ENCODE measurements at places on chromosomes 11 and 22.

GRCh38 chr11:59272771-59273372 lies 60.1 kb upstream of the MPEG1 start:
- DNase-seq: no peak

- DNase-seq: no peak
These were observed 585.4 kb downstream of the NELL1 start for GRCh38 chr11:21254790-21255189.

GRCh38 chr11:76891285-76891684 lies 30.6 kb downstream of the ACER3 start:
- no peak for DNase-seq

DNA sequence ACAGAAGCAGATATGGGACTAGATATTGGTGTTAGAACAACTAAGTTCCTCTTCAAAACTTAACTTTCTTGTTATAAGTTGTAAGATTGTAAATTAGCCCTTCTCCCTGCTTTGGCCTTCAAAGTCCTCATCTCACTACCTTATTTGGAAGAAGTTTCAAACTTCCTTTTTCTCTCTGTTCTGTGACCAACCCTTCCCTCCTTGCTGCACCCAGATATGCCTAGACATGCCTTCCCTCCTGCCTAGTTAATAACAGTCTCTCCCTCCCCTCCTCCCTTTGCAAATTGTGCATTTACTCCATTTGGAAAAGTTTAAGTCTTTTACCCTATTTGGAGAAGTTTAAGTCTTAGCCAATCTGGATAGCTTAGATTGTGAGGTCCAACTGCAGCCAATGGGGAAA lies 4.9 kb downstream of the OR52K2 start:
- no peak for DNase-seq

DNA sequence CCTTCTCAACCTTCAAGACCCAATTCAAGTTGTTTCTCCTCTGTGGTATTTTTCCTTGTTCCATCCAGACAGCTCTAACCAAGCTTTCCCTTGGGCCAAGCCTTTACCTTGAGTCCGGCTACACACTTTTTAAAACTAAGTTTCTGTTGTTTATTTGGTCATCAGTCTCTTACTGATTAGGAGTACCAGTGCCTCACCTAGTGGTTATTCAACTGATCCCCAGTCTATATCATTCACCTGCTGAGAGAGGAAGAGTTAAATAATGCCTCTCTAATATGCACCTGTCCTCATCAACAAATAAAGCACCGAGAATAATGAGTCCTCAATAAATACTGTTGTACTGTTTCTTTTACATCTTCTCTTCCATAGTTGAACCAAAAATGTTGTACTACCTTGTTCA lies 160.8 kb downstream of the MSANTD4 start:
- DNase-seq: no peak

DNA sequence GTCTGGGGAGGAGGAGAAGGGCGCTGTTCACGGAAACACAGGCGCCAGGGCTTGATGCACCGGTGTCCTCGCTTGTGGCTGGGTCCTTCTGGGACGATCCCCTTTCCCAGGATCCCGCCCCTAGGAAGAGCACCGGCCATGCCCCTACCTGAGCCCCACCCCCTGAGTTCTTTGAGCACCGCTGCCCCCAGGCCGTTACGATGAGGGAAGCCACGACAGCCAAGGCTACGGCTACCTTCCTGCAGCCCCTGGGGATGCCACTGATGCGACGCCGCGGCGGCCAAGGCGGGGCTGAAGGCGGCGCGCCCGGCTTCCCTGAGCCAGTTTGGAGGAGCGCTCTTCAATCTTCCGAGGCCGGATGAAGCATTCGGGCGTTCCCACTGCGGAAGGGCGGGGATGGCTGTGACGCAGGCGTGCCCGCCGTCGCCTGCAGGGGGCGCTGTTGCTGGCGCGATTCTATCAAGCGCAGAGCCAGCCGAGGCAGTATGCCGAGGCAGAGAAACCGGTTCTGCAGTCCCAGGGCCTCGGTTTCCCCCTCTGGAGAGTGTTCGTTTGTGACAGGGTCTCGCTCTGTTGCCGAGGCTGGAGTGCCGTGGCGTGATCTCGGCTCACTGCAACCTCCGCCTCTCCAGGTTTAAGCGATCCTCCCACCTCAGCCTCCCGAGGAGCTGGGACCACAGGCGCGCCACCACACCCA lies 9.7 kb upstream of the NEFH start:
- peak; percentile 27 for DNase-seq

- no peak for DNase-seq
These were observed 73.2 kb upstream of the PRR5 start for GRCh38 chr22:44628835-44629234.

- DNase-seq: no peak
These were observed at the start of gene NOX4 for GRCh38 chr11:89490981-89491690. TSS of gene NOX4 (minus strand) at chr11:89491375. CDS start at chr11:89491246, 129 bp downstream.

DNA sequence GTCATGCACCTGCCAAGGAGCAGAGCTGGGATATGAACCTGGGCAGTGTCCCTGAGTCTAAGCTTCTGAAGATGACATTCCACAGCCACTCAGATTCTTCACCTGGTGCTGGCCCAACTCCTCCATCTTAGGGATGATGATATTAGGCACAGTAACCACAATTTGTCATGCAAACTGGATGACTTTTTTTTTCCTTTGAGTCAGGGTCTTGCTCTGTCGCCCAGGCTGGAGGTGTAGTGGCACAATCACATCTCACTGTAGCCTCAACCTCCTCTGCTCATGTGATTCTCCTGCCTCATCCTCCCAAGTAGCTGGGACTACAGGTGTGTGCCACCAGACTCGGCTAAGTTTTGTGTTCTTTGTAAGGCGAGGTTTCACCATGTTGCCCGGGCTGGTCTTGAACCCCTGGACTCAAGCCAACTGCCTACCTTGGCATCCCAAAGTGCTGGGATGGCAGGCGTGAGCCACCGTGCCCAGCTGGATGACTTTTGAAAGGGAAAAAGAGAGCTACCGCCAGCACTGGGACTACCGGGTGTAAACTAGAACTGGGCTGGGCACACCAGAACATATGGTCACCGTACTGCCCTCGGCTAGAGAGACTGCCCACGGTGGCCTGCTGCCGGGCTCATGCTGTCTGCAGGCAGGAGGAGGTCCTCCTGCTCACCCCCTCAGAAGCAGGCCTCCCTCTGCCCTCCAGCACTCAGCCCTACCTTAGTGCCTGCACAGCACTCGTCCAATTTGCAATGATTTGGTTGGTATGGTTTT lies 77.7 kb downstream of the NAT10 start:
- DNase-seq: no peak

DNA sequence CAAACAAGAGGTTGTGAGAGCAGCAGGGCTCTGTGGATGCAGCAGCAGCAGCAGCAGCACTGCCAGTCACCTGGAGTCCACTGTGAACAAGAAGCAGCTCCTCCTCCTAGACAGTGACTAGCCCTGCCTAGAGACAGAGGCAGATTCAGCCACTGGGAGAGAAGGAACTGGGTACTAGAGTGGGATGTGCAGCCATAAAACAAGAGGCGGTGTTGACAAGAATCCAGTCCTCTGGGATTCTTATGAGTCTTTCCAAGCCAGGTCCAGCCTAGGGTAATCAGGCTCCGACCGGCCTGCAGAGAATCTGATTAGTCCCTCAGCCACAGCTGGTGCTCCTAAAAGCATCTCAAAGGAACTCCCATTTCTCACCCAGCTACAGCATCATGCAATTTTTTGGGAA lies 83.9 kb upstream of the USP47 start:
- DNase-seq: no peak

- no peak for DNase-seq
These were observed 82.1 kb downstream of the HIPK3 start for GRCh38 chr11:33339247-33339646.

DNA sequence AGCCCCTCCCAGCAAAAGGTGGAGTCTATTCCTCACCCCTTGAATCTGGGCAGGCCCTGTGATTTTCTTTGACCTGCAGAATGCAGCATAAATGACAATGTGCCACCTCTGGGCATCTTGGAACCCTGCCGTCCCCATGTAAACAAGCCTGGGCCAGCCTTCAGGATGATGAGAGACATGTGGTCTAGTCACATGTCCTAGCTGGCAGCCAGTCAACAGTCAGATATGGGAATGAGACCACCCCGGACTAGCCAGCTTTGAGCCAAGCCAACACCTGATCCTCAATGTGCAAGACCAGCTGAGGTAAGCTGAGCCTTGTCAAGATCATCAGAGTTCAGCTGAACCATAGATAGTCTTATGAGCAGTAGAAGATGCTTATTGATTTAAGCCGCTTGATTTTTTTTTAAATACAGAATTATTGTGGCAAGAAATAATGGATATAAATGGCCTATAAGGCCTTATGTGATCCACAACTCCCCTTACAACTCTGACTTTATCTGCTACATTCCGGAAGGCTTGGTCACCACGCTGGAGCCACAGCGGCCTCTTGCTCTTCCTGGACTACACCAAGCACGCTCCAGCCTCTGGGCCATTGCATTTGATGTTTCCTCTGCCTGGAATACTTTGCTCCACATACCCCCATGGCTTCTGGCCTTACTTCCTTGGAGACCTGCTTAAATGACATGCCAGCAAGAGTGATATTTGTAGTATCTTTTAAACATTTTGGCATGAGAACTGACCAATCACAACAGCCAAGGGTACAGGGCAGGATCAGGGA lies 225.9 kb upstream of the SESN3 start:
- DNase-seq: no peak

DNA sequence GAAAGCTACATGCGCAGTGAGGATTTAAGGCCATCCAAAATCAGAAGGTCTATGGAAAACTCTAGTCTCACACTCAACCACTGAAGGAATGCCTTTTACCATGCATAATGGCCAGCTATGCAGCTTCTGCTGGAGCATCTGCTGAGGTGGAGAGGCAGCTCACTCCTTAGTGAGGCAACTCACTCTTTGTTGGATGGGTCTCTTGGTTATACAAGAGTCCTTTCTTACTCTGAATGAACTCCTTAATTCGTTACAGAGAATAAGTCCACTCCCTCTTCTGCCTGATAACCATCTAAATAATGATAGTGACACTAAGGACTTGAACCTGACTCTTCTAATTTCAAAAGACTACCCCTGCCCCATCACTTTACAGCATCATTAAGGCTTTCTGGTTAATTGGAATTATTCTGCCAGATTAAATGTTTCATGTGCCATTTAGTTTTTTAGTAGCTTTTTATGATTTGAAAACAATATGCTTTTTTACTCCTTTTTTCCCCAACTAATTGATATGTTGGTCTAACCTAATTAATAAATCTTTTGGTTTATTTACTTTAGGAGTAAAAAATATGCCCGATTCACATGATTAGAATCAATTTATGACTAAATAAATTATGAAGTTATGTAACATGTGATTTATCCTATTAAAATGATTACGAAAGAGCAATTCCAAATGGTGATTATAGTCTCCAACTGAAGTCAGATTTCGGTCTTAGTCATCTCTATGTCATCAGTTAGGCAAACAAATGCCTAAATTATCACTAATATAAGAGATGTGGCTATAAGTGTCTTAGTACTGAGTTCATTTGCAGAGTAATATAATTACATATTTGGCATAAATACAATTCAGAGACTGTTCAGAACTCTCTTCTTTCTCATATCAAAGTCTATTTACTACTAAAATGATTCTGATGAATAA lies 286.7 kb upstream of the CCDC90B start:
- no peak for DNase-seq

All from activated CD4-positive, CD25-positive, alpha-beta regulatory T cell treated with anti-CD3 and anti-CD28 coated beads, Interleukin-2, amount 50 U/mL, for 16 hours (primary cell).